ENCODE measurements at places on chromosomes 4 and X. TPM values are rescaled to one million over a fixed set of nuclear protein-coding genes. Genes with fewer than 3 reads are reported as not detected.

DNA sequence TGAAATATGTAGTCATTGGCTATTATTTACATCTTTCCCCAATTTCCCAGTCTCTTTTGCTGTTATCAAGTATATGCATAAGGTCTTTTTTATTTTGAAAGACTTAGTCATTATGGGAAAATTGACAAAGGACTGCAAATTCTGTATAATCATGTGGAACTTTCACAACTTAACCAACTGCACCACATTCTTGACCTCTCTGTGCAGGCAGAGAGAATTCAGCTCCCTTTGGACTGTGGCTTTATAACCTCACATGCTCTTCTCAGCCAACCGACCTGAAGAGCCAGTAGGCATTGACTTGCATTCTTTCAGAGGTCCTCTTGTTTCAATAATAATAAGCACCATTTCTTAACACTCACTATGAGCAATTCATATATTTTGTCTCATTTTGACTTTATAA is 66.9 kb downstream of the ANXA3 start:
- DNase-seq: no peak

- no peak for DNase-seq
Measured at GRCh38 chr4:9825049-9825448, 43.6 kb downstream of the DRD5 start.

DNA sequence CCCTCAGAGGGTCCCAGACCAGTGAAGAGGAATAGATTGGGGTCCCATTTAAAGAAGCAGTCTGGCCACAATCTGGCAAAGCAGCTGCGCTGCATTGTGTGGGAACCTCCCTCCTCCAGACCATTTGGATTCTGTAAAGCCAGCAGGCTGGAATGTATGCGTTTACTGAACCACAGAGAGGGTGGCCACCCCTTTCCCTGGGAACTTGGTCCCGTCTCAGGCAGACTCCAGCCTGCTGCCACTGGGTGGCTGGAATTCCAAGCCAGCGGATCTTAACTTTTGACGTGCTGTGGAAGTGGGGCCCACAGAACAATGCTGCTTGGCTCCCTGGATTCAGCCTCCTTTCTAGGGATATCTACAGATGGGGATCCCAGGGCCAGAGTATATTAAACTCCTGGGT is 307.2 kb downstream of the DACH2 start:
- DNase-seq: no peak

DNA sequence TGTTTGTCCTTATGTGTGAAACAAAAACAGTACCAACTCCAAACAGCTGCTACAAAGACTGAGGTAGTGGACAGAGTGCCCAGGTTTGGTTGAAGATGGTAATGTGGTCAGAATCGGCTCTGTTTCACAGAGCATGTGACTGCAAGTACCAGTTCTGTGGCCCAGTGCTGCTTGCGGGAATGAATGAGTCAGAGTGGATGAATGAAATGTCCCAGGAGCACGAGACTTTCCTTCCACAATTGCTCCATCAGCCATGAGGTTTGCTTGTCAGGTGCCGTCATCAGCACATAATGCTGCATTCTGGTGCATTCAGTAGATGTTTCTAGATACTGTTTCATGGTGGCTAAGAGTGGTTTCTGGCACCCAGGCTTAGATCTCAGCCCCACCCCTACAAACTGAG is 84.2 kb downstream of the GPR143 start:
- DNase-seq: no peak

The NPNT gene
- 4.7 TPM for total RNA-seq
